ENCODE measurements at places on chromosomes 2 and 18.
A peak's percentile ranks its signal among the peaks of the same experiment; 100 is the strongest.

- no peak for DNase-seq
Measured at GRCh38 chr2:127165539-127165935, 54.6 kb downstream of the CYP27C1 start.

DNA sequence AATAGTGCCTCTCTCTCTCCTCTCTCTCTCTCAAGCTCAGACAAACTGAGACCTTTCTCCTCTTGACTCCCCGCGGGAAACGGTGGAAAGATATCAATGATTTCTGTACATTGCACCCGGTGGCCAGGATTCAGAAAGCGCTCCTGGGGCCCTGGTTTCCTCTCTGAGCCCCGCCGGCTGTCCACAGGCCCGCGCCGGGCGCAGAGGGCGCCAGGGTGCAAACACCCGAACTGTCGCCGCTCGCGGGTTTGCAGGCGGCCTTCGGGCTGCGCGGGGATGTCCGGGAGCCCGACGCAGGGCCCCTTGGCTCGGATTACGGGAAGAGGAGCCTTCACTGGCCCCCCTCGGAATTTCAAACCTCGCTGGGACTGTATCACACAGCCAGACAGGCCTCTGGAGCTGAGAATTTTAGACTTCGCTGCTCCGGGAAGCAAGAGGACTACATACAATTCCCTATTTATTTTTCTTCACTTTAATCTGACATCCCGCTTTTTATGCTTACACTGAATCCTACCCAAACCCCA lies 5.2 kb upstream of the EN1 start:
- DNase-seq, result no peak

DNA sequence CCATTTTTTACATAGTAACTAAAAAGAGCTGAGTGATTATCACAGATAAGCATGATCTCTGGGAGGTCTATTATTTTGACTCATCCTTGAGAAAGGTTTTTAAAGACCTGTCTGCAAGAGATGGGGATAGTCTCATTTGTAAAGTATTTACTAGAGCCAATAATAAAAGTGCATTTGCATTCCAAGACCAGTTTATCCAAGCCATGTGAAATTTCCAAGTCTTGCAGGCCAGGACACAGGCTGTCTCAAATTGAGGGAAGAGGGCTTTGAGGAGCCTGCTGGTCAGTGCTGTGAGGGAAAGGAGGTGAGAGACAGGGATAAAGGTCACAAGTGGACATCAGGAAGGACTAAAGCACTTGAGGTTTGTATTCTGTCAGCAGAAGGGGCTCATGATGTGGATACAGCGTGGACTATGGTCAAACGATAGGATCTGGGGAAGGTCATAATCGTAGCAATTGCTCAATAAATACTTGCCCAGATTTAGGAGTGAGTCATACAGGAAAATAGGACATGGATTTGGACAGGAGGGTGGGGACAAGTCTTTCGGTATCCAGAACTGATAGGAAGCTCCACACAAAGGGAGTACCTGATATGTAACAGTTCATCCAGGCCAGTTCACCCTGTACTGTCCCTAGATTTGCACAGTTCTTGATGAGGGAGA lies 6.6 kb upstream of the CDH2 start:
- peak; percentile 82 for DNase-seq

DNA sequence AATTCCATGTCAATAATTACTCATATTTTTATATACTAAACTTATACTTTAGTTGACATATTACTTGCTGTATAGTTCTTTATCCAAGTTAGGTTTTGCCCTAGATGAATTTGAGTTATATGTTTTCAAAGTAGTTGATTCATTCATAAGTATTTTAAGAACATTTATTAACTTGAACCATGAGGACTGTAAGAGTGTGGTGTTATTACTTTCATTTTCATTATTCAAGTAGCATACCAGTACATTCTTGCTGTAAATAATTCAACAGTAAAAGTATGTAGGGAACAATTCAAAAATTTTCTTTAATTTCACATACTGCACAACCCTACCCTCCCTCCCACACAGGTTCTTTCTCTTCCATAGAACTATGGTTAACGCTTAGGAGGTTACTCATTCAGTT lies 75.4 kb downstream of the ANKRD12 start:
- DNase-seq, result no peak

- peak; percentile 58 for DNase-seq
Measured at GRCh38 chr2:96806468-96807126, 9.5 kb upstream of the CNNM3 start.

DNA sequence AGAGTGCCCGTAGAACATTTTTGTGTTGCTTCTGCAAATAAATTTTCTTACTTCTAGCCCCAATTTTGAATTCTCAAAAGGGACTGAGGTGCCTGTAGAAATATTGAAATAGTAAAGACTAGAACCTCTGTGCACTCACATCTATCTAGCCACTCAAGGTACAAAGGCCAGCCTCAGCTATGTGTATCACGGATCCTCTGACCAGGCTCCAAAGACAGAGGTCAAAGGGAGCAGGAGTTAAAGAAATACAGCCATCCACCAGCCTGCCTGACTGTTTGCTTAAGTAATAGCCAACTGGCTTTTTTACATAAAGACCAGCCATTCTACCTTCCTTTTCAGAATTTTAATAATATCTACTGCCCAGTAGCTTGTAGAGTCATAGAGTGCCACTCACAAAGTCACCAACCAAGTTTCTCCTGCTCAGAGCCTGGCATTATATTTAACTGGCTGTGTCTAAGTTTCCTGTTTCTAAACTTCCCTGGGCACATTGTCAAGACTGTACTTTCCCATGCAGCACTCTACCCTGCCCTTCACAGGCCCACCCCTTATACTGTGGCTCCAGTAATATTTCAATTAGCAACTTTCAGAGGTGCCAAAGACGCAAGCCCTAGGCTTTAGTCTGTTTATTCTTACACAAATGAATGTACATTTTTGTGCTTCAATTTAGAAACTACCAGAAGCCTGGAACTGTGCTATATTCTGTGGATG lies 338.3 kb upstream of the NT5C1B start:
- DNase-seq, result peak; percentile 18

GRCh38 chr2:40282428-40282827 lies 169.5 kb downstream of the SLC8A1 start:
- DNase-seq, result no peak

- no peak for DNase-seq
Measured at GRCh38 chr2:186693446-186693832, 421 bp upstream of the FAM171B start.

GRCh38 chr18:27005589-27005988 lies 140.1 kb upstream of the AQP4 start:
- peak; percentile 22 for DNase-seq

GRCh38 chr18:61530681-61531080 lies 197.5 kb downstream of the CDH20 start:
- no peak for DNase-seq

DNA sequence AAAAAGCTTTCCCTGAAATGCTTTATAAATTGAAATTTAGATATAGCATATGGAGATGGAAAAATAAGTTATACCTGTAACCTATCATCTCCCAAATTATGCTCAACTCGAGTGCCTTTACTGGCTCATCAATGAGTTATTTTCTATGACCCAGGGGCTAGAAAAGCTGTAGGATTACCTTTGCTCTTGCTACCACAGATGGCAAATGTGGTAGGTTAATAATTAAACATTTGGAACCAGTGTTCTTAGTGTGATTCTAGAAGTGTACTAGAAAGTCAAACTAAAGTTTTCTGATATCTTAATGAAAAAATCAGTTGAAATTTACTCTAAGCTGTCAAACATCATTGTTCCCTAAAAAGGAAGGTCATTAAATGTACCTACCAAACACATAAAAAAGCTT lies 22.5 kb downstream of the ALS2 start:
- peak; percentile 70 for DNase-seq

GRCh38 chr2:16162491-16163040 lies 222.2 kb downstream of the MYCN start:
- no peak for DNase-seq

DNA sequence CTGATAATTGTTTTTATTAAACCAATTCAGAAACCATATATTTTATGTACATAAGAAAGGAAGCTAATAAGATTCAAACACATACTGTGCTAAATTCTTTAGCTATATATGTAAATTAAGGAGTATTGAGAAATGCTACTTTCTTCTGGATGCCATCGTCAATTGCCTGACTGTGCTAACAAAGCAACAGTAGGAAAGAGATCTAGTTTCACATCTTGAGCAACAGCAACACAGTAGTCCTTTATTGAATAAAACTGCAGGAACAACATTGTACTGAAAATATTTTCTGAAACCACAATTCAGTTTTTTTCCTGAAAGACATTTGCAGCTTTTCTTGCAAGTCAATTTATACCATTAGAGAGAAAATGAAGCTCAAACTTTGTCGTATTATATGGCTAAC lies 1404.9 kb upstream of the SLC39A10 start:
- DNase-seq, result no peak

- no peak for DNase-seq
Measured at GRCh38 chr18:59733421-59733820, 36.2 kb upstream of the CCBE1 start.

DNA sequence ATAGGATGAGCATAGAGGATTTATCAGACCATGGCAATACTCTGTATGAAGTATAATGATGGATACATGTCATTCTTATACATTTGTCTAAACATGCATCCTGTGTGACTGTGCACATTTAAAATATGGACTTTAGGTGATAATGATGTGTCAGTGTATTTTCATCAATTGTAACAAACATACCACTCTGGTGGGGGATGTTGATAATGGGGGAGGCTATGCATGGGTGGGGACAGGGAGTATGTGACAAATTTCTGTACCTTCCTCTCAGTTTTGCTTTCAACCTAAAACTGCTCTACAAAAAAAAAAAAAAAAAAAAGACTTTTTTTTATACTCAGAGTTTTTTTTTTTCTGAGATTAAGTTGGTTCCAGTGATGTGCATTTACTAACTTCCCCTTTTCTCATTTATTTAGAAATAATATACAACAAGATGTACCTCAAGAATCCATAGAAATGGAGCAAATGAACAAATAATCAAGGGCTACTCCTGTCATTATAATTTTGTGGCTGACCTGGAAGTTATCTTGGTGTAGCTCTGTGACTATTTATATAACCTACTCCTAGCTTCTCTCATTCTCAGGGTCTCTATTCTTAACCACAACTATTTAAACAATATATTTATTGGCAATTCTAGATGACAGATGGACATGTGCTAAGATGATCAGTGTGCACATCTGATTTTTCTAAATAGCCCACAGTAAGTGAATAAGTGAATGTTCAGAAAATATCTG lies 108.9 kb upstream of the ITGA4 start:
- no peak for DNase-seq

GRCh38 chr2:54081574-54081973 lies 33.8 kb upstream of the ACYP2 start:
- DNase-seq, result no peak

GRCh38 chr2:201781557-201782051 lies 871 bp upstream of the ALS2 start:
- DNase-seq, result no peak

DNA sequence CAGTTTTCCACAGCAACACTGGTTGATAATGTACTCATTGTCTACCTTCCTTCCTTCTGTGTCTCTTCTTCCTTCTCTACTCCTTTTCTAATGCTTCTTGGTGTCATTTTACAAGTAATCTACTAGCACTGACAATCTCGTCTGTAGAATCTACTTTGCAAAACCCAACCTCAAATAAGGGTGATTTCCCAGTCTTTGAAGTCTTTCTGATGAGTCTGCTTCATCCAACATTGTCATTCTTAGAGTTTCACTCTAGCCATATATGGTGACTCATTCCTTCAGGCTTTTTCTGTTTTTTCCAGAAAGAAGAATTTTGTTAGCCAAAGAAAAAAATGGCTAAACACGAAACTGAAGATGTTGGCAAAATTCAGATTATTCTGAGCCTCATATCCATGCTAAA lies 288.7 kb downstream of the MBD2 start:
- DNase-seq, result no peak

- DNase-seq, result peak; percentile 31
Measured at GRCh38 chr18:28075501-28075900, 101.4 kb downstream of the CDH2 start.

DNA sequence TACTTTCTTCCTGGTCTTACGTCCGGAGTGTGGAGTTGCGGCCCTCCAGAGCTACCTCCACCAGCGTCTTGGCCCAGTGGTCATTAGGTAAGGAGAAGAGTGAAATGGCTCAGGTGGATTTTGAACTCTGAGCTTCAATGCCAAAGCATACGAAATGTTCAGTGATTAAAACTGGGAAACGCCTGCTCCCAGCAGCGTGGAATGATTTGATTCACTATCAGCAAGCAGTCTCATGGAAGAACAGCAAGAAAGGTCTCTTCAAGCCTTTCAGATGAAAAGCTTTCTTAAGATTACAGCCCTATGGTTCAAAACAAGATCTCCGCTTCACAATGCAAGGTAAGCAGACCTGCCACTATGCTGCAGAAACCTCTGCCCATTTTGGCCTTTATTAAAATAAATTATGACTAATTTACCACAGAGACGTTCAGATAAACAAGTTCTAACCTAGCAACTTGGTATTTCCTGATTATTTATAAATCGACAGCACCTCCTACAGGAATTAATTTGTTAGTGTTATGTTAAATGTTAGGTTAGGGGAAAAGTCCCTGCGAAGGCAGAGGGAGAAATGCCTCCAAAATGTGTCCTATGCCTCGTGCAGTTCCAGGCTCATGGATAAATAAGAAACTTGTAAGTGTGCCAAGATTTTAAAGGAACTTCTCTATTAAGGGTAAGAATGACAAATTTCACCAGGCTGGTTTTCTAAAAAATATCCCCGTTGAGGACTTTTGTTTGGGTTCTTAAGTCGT lies 10.1 kb downstream of the SP9 start:
- DNase-seq, result peak; percentile 51

DNA sequence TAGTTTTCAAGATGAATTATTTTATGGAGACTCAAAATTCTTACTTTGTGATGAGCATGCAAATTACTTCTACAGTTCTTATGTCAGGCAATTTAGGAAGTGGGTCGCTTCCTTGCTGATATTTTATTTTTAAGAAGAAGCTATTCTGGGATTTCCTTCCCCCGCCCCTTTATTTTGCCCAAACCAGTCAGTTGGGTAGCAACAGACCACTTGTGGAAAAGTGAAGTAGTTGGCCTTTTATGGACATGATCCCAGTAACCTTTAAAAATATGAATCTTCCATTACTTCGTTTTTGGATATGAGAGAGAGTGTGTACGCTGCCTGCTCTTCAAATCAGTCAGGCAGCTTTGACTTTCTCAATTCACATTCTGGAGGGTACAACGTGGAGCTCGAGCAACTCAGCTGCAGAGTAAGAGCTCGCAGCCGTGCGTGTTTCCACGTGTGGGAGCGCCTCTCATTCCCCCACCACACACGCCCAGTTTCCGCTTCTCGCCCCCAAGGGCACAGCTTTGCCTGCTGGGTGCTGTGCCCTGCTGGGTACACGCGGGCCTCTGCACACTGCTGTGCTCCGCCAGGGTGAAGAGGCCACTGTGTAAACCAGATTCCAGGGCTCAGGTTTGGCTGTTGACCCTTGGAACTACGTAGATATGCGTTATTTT lies 92.6 kb downstream of the ITGB1BP1 start:
- no peak for DNase-seq

DNA sequence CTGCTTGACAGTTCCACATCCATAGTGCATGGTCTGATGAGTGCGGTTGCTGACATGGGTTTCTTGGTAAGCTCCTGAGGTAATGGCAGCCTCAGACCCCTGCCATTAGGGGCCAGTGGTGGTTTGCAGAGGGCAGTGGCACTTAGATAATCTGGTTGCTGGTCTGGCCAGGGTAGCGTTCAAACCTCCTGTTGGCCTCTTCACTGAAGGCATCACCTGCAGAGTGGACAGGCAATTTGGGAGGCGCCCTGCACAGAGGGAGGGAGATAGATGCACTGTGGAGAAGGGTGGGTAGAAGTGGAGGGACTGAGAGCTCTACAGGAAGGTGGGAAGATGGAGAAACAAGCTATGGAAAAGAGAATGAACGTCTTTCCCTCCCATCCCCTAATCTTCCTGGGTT lies 3.7 kb downstream of the HTRA2 start:
- no peak for DNase-seq

Data from HepG2 (cell line).